ENCODE measurements at places on chromosomes 2 and 18.

DNA sequence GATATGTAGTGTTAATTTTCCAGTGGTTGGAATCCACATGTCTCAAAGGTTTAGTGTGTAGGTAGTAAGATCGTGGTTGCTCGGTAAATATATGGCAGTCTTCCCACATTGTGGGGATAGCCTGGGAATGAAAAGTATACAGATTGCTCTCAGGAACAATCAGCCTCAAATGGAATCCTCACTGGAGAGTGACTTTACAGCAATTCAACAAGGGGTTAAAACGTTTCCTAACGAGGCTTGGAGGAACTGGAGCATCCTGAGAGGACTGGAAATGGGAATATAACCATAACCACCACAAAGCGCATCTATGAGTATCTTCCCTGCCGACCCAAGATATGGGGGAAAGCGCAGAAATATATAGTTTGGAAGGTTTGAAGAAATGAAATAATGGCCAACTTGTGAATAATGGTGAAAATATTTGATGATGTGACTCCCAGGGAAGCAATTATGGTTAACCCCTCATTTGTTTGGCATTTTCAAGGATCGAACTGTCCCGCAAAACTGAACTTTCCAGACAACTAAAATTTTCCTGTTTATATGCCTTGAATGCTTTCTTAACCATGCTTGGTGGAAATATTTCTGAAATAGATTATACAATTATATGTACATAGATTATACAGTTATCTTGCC, 100.7 kb upstream of the FOSL2 start:
- DNase-seq, result no peak

GRCh38 chr2:182522972-182523473, 96.2 kb upstream of the PDE1A start:
- DNase-seq, result no peak

- DNase-seq, result no peak
Observed at GRCh38 chr18:73707035-73707434, 440.6 kb downstream of the FBXO15 start.

- no peak for DNase-seq
Observed at GRCh38 chr18:9469685-9470084, 5.6 kb upstream of the RALBP1 start.

GRCh38 chr18:78822171-78822948, 157.3 kb upstream of the SALL3 start:
- no peak for DNase-seq

GRCh38 chr18:68299906-68300305, 415.0 kb downstream of the TMX3 start:
- DNase-seq, result no peak

DNA sequence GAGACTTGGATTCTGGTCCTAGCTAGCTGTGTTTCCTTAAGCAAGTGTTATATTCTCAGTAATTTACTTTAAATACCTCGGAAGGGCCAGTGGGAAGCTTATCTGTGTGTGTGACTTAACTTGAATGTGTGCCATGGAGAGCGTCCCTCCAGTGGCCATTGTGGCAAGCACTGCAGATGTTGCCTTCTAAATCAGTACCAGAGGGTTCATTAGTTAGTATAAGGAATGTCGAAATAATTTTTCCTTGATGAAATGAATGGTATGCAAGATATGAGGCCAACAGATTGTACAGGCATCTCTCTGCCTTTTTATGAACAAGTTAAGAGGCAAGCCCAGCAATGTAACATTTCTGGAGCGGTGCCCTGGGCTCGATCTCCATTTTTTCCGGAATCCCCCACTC, 52.0 kb downstream of the FBXO36 start:
- DNase-seq, result no peak

- no peak for DNase-seq
Observed at GRCh38 chr18:22557168-22557941, 139.6 kb upstream of the CTAGE1 start.

- no peak for DNase-seq
Observed at GRCh38 chr2:152716805-152717227, 445 bp downstream of the PRPF40A start.

DNA sequence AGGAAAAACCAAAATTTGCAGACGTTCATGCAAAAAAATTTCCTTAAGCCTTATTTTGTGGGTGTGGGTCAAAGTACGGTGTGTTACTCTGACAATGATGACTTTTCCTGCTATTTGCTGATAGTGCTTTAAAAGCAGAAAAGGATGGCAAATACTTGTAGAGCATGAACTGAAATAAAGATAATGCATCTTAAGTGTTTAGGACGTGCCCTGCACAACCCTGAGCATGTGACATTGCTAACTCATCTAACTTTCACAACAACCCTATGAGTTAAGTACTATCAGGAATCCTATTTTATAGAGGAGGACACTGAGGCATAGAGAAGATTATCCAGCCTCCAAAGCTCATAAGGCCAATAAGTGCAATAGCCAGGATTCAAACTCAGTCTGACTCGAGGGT, 143.3 kb downstream of the RNF152 start:
- no peak for DNase-seq

- no peak for DNase-seq
Observed at GRCh38 chr18:10463741-10464140, 9.3 kb downstream of the APCDD1 start.

DNA sequence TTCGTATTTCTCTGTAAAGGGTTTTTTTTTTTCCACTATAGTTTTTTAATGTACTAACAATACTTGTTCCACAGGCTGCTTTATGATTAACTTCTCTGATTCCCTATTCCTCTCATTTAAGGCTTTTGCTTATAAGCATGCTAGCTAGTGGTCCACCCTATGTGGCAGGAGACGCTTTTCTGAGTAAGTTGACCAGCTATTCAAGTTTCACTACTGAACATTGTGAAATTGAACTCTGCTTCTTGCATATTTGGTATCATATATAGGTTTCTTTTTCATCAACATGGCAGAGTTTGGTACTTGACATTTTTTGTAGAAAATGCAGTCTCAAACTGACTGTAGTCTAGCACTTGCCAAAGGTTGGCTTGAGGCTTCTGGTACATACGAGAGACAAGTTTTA, 74.2 kb downstream of the OTX1 start:
- no peak for DNase-seq

DNA sequence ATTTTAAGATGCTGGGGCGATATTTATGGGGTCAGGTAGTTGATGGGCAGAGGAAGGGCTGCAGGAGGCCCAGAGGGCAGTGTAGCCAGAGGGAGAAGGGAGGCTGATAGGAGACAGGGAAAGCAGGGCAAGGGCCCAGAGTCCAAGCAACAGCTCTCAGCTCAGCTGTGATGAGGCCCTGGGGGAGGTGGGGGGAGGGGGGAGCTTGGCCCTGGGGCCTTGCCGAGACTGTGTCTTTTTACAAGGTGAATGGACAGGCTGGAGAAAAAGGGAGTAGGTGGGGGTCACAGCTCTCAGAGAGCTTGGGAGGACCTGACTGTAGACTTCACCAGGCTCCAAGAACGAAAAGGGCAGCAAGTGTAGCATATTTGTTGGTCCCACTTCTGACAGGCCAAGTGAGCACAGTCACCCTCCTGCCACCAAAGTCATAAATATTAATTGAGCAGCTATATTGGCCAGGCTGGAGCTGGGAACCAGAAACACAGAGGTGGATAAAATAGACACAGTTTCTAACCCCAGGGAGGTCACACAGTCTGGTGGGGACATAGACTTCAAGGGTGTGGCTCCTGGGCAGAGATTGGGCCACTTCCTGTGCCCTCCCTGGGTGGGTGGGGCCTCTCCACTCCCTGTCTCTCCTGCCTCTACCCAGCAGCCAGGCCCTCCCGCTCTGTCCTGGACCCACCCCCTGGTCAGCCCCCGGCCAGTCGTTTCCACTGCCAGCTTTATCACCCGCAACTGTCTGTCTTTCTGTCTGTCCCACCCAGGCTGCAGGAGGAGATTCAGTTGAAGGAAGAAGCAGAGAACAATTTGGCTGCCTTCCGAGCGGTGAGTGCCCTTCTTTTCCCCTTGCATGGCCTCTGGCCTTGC, 1.4 kb downstream of the DES start:
- no peak for DNase-seq

DNA sequence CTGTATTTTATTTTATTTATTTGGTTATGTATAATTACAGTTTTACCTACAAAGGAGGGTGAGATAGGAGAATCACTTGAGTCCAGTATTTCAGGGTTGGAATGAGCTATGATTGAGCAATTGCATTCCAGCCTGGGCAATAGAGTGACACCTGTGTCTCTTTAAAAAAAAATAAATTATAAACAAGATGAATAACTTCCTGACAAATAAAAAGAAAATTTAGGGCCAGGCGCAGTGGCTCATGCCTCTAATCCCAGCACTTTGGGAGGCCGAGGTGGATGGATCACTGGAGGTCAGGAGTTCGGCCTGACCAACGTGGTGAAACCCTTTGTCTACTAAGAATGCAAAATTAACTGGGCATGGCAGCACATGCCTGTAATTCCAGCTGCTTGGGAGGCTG, 17.3 kb downstream of the MTA3 start:
- no peak for DNase-seq

GRCh38 chr2:132904142-132904842, 234.3 kb upstream of the LYPD1 start:
- no peak for DNase-seq

DNA sequence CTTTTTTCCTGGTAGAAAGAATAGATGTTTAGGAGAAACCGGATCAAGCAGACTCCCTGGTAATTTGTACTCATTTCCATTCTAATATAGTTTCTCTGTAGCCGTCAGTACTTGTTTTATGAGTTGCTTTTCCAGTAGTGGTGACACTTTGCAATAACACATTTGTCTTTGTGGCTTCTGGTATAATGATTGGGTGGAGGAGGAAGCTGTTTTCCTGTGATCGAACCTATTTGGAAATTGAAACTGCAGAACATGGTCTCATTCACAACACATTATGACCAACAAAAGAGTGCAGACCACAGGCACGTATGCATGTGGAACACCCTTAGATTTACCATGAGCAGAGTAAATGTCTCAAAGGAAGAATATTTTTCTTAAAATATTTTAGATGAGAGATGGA, 7.6 kb upstream of the SERPINB12 start:
- DNase-seq, result no peak

DNA sequence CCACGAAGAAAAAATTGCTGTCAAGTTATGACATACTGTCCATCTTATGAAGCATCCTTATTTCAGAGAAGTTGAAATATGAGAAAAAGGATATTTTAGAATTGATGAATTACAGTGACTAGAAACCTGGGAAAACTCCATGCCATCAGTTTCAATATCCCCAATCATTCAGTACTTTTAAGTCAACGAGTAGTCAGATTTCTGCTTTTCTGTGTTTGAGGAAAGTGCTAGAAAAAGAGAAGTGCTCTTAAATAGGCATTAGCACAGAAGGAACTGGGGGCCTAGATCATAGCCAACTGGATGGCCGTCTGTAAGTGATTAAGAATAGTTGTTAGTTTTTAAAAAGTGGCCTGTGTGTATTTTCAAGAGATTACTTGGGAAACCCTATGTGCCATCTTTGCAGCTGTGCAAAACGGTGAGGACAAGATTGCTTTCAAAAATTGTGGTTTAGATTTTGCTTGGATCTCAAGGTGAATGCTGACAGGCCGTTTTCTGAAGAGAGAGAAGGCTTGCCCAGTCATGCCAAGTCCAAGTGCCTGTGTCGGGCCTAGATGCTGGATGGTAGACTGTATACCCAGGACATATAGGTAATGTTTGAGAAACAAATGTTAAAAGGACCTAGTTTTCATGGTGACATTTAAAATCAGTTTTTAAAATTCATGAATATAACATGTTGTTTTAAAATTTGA, 5.1 kb downstream of the NEDD4L start:
- no peak for DNase-seq

GRCh38 chr2:85648619-85649018, 19.4 kb downstream of the SFTPB start:
- DNase-seq, result no peak

DNA sequence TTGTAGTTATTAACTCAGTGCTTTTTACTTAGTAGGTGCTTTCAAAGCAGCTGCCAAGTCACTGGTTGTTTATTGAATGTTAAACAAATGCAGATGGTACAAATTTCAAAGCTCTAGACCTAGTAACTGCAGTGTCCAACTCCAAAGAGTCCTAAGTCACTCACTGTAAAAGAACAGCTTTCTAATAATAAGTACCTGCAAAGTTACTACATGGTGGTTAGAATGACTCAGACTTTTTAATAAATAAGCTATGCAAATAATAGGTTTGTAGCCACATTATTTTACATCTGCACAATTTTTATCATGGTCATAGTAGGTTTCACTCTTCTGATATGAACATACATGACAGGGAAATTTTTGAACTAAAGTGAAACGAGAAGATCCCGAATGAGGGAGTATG, 1620.4 kb upstream of the CELF4 start:
- no peak for DNase-seq

DNA sequence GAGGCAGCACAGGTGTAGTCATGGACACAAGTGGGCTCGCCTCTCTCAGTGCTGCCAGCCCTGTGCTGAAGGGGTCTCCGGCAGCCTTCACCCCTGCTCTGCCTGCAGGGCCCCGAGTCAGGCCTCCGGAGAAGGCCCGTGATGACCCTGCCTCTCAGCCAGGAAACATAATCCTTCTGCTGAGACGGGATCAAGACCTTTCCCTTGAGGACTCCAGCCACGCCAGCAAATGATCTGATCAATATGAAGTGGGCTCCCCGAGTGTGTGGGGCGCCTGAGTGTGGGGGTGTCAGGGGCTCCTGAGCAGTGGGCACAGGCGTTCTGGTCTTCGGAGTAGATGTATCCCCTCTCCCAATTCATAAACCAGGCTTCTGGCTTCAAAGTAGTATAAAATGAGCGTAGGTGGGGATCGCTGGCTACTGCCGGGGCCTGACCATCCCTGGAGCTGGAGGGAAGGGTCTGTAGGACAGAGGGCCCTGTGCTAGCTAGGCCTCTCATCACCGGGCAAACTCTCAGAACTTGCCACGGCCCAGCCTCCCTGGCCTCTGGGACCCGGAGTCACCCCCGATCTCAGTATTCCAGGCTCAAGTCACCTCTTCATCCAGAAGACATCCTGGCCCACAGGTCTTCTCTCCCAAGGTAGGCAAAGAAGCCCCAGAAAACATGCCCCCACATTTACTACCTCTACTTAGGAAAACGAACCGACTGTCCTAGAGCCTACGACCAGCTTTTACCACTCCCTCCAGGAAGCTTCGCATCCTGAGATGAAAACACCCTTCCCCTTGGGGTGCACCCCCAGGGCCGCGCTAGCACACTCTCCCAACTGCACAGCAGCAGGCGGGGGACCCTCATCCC, 33.6 kb downstream of the CRACDL start:
- no peak for DNase-seq

DNA sequence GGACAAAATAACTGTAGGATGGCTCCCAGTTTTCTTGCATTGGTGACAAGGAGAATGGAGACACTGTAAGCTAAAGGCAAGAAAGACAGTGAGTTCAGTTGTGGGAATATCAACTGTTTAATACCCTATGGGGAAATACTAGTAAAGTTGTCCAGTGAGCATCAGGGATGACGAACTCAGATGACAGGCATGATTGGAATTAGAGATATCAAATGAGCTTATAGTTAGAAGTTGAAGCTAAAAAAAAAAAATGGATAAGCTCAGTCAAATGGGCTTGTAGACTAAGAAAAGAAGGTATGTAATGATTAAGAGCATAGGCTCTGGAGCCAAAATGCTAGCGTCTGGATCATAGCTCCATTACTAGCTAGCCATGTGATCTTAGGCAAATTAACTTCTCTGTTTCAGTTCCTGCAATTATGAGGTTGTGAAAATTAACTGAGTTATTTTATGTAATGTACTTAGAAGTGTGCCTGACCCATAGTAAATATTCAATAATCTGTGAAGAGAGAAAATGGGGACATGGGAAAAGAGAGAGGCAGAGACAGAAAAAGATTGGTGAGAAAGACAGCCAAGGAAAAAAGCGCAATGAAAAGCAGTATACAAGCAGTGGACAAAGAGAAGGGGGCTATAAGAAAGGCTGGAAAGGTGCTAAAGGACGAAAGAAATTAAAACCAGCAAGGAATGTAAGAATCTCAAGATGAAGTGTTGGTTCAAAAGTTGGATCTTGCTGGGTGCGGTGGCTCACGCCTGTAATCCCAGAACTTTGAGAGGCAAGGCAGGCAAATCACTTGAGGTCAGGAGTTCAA, 95.7 kb upstream of the SLC39A10 start:
- no peak for DNase-seq
